ENCODE measurements at places on chromosomes 16 and 17. TPM values are rescaled to one million over a fixed set of nuclear protein-coding genes. Genes with fewer than 3 reads are reported as not detected.

NGFR gene
- 0.83 TPM for total RNA-seq

TEKT5 gene
- not detected for total RNA-seq

FOXO3B gene
- 5.7 TPM for total RNA-seq

CCL14 gene
- total RNA-seq, result not detected

ICAM2 gene
- 0.23 TPM for total RNA-seq

SLX1B gene
- total RNA-seq, result 79.1 TPM

OTOP3 gene
- total RNA-seq, result not detected

ERN2 gene
- not detected for total RNA-seq

TEKT1 gene
- total RNA-seq, result not detected

KRT20 gene
- 0.47 TPM for total RNA-seq

RCVRN gene
- not detected for total RNA-seq

CCL3 gene
- total RNA-seq, result not detected

HCFC1R1 gene
- 208 TPM for total RNA-seq

CD300H gene
- total RNA-seq, result not detected

KRTAP1-1 gene
- not detected for total RNA-seq

PARD6A gene
- total RNA-seq, result 1.7 TPM

TNFRSF17 gene
- not detected for total RNA-seq

CLEC3A gene
- not detected for total RNA-seq

KRTAP9-4 gene
- total RNA-seq, result not detected

MFAP4 gene
- total RNA-seq, result not detected

PIK3R6 gene
- not detected for total RNA-seq

MMP15 gene
- total RNA-seq, result 18.3 TPM

TMIGD1 gene
- not detected for total RNA-seq

MPP3 gene
- total RNA-seq, result 19.4 TPM

PYDC1 gene
- not detected for total RNA-seq

GNGT2 gene
- total RNA-seq, result 0.18 TPM

KRT28 gene
- total RNA-seq, result not detected

UTS2R gene
- total RNA-seq, result not detected

CD300LG gene
- not detected for total RNA-seq

OR3A3 gene
- not detected for total RNA-seq

CMIP gene
- 126 TPM for total RNA-seq

TBC1D3K gene
- not detected for total RNA-seq

CNGB1 gene
- total RNA-seq, result 0.08 TPM

SEZ6L2 gene
- 24.4 TPM for total RNA-seq

KDM6B gene
- total RNA-seq, result 22.0 TPM

TSPOAP1 gene
- not detected for total RNA-seq

Measured in A549 treated with DMSO at 1 μM for 4 hours (cell line).